ENCODE measurements at places on chromosomes 7 and 10.

GRCh38 chr7:27248911-27249723, 6.5 kb downstream of the EVX1 start:
- no peak for DNase-seq

DNA sequence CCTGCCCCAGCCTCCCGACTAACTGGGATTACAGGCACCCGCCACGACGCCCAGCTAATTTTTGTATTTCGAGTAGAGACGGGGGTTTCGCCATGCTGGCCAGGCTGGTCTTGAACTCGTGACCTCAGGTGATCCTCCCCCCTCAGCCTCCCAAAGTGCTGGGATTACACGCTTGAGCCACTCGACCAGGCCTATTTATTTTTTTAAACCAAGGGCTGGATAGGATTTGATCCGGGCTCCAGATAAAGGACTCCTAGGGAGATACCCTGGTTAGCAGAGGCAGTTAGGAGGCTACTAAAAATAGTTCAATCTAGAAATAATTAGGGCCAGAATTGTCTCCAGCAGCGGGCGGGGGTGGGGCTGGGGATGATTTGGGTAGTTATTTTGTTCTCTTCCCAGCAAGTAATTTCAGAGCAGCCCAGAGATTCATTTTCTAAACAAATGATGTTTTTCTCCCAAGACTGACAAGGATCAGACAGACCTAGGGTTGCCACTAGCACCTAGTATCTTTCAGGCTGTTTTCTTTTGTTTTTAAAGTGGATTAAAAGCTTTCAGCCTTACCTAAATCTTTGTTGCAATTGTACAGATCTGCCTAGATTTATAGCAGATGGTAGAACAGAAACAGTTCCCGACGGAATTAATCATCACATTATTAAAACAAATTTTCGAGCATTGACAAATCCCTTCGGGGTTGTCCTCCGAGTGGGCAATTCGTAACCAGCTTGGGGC, 859 bp upstream of the SMC3 start:
- DNase-seq: no peak

- DNase-seq: no peak
Measured at GRCh38 chr10:6114299-6114698, 25.5 kb downstream of the RBM17 start.

- no peak for DNase-seq
Measured at GRCh38 chr7:130152493-130153210, 52.6 kb downstream of the TMEM209 start.

GRCh38 chr7:38189231-38189938, 11.3 kb downstream of the STARD3NL start:
- no peak for DNase-seq

GRCh38 chr10:110758128-110758765, 113.5 kb upstream of the PDCD4 start:
- DNase-seq: no peak

DNA sequence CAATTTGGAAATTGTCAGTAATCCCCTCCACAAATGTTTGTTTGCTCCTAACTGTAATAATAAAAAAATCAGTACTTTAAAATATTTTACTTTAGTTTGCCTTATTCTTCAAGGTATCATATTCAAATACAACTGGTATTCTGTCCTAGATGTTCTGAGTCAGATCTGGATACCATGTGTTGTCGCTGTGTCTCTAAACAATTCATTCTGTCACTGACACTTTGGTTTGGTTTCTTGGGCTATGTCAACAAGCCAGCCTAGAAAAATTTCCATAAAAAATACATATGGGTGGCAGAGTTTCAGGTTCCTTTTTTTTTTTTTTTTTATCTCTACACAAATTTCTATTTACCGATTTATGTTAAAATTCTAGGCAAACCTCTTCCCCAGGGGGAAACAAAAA, 33.2 kb upstream of the SEMA3D start:
- DNase-seq: no peak

DNA sequence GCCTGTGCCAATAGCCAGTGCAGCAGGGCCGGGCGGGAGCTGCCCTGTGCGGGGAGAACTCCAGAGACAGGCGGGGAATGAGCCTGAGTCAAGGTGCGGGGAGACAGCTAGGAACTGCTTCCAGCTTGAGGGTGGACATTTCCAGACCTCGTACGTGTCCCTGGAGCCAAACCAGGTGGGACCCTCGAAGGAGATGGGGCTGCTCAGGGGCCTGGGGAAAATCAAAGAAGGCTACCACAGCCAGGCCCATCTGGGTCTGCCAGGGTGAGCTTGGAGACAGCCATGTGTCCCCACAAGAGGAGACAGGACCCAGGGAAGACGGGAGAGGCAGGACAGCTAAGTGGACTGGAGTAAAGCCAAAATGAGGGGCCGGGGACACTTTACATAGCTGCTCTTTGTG, 504.9 kb upstream of the MGMT start:
- no peak for DNase-seq

DNA sequence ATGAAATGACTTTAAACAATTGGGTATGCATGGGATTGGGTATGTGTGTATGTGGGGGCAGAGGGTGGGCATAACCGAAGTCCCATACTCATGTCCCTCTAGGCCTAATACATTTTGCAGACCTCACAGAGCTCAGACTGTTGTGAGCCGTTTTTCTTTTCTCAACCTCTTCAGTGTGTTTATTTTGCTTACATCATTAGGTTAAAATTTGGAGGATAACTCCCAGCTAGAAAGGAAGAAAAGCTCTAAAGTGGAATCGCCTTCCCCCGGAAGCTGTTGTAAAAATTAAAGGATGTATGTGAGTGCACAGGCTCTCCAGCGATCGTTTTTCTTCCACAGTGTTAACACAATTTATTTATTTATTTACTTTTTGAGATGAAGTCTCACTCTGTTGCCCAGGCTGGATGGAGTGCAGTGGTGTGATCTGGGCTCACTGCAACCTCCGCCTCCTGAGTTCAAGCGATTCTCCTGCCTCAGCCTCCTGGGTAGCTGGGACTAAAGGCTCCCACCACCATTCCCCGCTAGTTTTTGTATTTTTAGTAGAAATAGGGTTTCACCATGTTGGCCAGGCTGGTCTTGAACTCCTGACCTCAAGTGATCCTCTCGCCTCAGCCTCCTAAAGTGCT, 1.5 kb upstream of the H2AZ2 start:
- no peak for DNase-seq

DNA sequence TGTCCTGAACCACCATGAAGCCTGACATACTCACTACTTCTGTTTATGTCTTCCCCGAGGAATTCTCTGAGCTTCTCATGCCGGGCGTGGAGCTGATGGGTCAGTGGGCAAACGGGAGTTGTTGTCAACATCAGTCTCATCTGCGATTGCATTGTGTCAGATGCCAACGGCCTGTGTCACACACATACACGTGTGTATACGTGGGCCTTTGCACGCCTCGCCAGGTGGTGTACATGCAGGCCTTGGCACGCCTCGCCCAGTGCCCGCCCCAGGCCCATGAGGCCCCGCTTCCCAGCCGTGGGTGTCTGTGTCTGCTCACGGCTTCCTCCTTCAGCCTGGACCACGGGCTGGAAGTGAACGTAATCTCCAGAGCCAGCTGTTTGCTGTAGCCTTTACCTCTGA, 7.5 kb upstream of the CSGALNACT2 start:
- DNase-seq: no peak

- DNase-seq: no peak
Measured at GRCh38 chr7:27080844-27081436, 14.9 kb downstream of the HOXA1 start.

DNA sequence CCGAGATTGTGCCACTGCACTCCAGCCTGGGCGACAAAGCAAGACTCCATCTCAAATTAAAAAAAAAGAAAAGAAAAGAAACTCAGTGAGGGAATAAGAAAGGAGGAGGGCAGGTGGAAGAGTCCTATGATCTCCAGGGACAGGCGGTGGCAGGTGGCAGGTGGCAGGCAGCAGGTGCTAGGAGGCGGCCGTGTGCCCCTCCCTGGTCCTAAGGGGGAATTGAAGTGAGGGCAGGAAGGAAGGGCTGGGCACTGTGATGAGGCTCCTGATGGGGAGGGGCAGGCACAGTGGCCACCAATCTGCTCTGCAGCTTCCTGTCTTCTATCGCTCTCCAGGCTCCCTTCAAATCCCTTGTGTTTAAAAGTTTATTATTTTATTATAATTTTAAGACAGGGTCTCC, 41.2 kb upstream of the UBE3C start:
- no peak for DNase-seq

DNA sequence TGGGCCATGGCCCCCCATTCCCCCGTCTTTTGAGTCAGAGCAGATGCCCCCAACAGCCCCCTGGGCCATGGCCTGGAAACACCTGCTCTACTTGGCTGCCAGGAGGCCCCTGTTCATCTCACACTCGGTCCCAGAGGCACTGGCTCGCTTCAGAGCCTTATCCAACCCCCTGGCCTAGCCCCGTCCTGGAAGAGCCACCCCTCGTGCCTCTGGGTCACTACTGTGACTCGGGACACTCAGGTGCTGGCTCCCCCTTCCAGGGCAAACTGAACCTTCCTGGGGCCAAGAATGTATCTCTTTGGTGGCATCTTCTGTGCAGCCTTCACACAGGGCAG, 7.0 kb downstream of the POLR2J start:
- no peak for DNase-seq

Data from cortex of kidney (tissue), 1 donor.